ENCODE measurements at places on chromosomes 7 and 10.

DNA sequence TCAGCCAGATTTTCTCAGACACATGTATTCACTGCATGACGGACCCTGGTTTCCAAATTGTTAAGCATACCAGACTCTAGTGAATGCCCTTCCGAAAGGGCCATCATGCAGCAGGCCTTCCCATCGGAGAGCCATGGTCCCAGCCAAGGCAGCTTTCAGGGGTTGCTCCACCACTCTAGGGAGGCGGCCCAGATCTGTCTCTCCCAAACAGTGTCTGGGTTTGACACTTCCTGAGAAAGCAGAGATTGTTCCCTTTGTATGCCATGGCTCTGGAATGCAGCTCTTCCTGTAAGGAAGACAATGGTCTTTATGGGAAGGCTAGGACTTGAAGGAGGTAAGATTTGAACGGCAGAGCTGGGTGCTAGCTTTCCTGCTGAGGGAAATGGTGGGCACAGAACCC lies 178.8 kb upstream of the BMPER start:
- DNase-seq = no peak

DNA sequence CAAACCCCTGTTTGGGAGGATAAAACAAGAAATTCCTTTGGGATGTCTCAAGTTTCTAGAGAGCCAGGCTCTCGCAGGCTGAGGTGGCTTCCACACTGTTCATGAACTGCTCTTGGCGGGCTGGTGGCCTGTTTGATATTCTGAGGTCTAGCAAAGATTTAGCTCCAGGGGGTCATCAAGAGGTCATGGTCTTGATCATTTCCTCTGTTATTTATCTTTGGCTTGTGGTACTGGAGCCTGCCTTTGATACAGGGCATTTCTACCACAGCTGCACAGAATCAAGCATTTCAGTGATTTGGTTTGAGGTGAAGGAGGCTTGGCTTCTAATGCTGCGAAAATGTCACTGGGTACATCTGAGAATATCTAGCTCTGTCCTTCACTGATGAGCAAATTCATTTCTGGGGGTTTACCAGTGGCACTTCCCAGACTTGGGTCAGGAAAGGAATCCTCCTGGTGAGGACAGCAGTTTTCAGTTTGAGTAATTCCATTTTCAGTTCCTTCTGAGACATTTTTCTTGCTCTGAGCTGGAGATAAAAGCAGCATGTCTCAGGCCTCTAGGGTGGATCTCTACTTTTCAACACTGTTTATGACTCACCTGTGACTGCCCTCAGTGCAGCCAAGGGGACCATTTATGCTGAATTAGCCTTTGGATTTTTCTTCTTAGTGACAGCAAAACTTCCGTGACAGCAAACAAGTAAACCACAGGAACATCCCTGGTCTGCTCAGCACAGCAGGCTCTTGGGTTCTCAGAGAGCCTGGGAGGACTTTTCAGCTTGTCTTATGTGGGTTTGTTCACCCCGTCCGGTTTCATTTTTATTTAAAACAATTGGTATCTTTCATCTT lies 312.0 kb downstream of the RNLS start:
- DNase-seq = no peak

DNA sequence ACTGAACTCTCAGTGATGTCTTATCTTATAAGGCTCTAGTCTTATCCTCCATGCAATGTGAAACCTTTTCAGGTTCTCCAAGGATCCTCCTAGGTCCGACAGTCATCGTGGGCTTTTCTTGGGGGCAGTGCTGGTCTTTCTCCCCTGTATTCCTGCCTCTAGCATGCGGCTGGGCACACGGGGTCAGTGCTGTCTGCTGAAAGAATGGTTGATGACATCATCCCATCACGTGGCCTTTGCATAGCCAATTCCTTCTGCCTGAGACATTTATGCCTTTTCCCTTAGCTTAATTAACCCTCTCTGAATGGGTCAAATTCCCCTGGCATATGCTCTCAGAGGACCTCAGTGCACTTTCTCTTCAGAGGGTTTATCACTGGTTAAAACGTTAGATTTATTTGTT lies 27.0 kb upstream of the KCNK18 start:
- no peak for DNase-seq

DNA sequence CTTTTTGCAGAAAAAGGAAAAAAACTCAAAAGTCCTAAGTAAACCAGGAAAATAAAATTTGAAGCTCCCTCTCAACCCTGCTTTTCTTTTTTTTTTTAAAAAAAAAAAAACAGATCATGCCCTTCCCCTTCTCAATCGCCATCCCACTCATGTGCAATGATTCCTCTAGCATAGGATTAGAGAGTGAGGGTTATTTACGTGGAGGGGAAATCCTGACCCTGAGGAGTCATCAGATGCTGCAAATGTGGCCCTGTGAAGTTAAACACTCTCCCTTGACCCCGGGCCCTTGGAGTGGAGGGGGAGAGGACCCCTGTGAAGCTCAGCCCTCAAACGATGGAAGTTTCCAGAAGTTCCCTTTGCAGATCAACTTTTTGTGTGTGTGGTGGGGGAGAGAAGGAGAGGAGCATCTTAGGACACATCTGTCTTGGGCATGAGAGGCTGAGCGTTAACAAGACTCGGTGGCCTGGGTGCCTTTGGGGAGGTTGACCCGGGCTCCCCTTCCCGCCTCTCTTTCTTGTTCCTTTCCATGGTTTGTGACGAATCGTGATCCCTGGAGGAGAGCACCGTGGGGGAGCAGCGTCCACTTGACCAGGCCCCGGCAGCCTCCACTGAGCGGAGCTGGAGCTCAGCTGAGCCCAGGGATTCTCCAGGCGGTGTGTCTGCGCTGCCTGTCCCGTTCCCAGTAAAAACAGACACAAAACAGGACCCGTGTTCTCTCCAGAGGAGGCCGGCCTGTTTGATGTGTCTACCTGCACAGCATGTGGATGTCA lies 1.5 kb upstream of the SHH start:
- DNase-seq = no peak

GRCh38 chr7:140877249-140877524 lies 47.5 kb downstream of the BRAF start:
- no peak for DNase-seq

- no peak for DNase-seq
Measured at GRCh38 chr7:142925413-142925812, 8.1 kb downstream of the TRPV5 start.

DNA sequence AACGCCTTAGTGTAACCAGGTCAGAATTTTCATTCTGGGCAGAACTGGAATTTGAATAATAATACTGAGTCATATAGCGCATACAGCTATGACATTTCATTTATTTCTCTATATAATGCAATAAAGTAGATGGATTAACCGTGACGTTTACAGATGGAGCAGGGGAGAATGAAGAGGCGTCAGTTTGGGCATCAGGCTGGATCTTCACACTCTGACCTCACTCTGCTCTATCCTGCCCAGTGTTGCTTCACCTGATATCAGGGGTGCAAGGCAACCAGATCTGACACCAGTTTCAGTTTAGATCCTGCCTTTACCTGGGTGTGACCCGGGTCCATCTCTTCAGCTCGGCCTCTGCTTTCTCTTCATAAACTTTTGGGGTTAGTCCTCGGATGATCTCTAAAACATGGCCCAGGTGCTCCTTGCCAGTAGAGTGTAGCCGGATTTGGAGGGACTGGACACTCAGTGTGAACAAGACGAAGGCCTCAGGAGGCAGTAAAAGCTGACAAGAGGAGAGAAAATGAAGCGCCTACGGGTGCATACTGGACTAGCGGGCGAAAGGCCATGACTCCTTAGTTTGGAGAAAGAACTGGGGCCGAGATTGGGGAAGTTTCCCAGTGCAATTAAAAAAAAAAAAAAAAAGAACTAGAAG lies 1.4 kb upstream of the ZYX start:
- DNase-seq = no peak

DNA sequence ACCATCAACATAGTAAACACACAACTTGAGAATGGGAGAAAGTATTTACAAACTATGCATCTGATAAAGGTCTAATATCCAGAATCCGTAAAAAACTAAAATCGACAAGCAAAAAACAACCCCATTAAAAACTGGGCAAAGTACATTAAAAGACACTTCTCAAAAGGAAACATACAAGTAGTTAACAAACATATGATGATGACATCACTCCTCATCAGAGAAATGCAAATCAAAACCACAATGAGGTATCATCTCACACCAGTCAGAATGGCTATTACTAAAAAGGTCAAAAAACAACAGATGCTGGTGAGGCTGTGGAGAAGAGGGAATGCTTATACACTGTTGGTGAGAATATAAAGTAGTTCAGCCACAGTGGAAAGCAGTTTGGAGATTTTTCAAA lies 125.1 kb downstream of the TFPI2 start:
- no peak for DNase-seq

GRCh38 chr10:81873932-81874816 lies 820 bp upstream of the NRG3 start:
- DNase-seq = no peak

- DNase-seq = no peak
Measured at GRCh38 chr7:84633-85020, 107.7 kb upstream of the FAM20C start.

DNA sequence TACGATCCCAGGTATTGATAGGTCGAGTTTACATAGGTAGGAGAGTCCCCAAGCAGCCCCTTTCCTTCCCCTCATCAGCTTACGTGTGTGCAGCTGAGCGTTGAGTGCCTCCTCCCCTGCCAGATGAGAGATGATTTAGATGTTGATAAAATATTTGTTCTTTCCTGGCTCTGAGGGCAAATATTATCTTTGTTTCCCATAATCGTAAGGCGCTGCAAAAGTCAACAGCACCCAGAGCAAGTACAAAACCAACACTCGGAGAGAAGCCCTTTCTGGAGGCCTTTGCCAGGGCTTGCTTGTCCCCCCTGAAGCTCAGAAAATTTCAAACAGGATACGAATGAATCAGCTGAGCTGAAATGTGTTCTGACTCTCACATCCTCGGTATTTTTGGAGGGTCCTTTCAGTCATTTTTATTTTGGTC lies 683.2 kb downstream of the LRMDA start:
- no peak for DNase-seq

- no peak for DNase-seq
Measured at GRCh38 chr7:70215491-70215890, 617.2 kb downstream of the AUTS2 start.

- DNase-seq = no peak
Measured at GRCh38 chr10:80466724-80467326, 12.7 kb downstream of the TSPAN14 start.
